ENCODE measurements at places on chromosomes 13 and 19.

- DNase-seq, result no peak
Observed at GRCh38 chr13:25132751-25133390, 36.9 kb downstream of the PABPC3 start.

DNA sequence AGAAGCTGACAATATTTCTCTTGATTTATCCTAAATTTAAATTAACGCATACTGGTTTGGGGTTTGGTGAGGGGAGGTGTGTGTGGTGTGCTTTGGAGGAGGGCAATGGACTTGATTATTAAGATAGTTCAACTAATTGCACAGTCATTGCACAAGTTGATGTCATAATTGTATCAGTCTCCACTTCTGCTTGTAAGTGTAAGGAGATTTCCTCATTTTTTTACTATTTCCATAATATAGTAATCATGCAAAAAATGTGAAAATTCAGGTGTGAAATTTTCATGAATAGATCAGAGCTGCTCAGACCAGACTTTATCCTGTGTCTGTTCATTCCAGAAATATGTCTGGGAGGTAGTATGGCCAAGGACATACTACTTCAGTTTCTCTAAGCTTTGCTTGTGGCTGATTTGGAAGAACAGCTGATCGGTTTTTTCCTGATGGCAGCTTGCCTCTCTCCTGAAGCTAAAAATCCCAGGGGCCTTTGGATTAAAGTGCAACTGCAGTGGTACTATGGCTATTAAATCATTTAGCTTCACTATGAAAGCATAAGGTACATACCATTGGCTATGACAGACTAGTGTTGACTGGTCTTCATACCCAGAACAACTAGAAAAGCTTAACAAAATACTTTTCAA lies 201.8 kb upstream of the MIR17HG start:
- DNase-seq, result no peak

DNA sequence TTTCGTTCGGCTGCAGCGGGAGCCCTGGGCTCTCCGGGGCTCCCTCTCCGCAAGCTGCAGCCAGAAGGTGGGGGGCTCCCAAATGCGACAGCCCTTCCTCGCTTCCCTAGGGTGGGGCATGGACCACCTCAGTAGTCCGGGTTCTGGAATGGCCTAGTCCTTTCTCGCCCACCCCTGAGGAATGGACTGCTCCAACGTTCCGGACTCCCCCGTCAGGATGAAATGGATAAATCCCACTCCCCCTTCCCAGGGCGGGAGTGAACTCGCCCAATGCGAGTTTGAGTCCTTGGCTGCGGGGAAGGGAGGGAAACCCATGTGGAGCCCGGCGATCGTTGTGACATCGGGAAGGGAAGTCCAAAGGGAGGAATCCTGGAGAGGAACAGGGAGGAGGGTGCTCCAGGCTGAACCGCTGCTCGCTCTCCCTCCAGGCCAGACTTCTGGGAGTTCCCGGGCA lies 5.5 kb downstream of the HRC start:
- DNase-seq, result peak; percentile 59

DNA sequence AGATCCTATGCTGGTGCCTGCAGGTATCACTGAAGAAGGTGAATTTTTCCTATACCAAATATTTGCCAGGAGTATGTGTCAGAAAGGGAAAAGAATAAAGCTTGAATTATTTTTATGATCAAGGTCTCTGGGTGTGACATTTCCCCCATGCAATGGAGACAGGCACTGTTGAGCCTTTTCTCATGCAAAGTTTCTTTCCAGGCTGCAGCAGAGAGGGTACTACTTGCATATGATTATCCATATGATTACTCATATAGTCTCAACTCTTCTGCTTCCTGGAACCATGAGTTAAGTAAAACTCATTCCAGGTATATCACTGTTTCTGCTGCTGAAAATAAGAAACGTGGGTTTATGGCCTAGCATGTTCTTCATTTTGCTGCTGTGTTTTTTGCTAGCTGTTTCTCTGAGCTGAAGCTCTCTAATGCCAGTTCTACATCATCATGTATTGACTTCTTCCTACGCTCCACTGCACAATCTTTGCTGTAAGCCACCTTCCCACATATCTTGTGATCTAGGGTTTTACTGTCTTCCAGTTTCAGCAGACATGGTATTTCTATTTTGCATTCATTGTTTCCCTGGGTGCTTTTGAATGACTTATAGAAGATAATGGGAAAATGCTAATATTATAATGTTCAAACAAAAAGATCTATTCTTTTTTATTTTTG lies 278.7 kb upstream of the GPC6 start:
- DNase-seq, result no peak

GRCh38 chr13:91236182-91236581 lies 111.3 kb upstream of the MIR17HG start:
- DNase-seq, result no peak

GRCh38 chr19:11405846-11406643 lies 13.1 kb downstream of the RGL3 start:
- no peak for DNase-seq

DNA sequence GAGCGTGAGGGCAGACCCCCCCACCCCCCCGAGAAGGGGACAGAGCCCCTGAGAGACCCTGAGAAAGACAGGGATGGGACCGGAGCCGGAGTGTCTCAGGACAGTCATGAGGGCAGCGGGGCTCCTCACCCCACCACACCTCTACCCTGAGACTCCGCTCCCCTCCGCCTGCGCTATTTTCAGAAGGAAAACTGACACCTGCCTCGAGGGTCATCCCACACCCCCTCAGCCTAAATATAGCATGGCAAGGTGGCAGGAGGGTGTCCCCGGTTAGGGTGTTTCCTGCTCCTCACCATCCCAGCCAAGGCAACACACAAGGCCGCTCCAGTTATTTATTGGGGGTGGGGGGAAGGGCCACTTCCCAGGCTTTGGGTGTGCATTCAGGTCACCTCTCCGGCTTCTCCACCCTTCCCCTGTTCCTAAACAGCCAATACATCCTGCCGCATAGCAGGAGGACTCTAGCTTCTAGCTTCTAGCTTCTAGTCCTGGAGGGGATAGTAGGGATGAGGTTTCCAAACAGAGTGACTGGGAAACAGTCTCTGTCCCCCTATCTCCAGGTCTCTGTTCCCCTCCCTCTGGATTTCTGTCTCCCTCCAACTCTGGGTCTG lies 1.4 kb upstream of the NTF4 start:
- no peak for DNase-seq

- no peak for DNase-seq
Observed at GRCh38 chr13:98506728-98507230, 70.1 kb downstream of the STK24 start.

DNA sequence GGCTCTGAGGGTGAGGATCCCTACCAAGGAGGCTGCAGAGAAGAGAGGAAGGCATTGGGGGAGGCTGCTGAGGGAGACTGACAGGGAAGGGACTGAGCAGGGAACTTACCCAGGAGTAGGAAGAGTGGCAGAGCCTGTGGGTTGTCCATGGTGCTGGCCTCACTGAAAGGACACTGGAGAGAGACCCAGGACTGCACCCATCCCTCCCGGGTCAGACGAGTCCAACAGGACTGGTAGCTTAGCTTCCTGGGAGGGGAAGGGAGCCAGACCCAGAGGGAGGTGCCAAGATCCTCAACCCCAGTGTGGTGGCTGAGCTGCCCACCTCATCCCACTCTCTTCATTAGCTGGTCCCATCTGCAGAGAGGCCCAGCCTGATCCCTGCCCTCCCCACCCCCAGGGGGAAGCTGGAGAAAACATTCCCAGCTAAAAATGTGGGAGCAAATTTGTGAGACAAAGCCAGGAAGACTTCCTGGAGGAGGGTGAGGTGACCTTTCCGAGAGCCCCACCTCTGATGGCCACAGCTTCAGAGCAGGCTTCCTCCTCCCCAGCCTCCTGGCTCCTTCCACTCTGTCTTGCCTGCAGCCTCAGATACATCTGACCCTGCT lies at the start of gene VSIG10L:
Gene VSIG10L, minus strand, starts transcription at position 164 of the 605 bp plus-strand sequence. Its CDS starts 15 bp downstream, at position 149.
- DNase-seq, result no peak

GRCh38 chr19:11496391-11497163 lies 9.1 kb downstream of the ZNF653 start:
- DNase-seq, result no peak

- DNase-seq, result no peak
Observed at GRCh38 chr13:112715210-112715609, 25.4 kb downstream of the ATP11A start.

- no peak for DNase-seq
Observed at GRCh38 chr13:42533336-42533591, 40.7 kb upstream of the TNFSF11 start.

- no peak for DNase-seq
Observed at GRCh38 chr19:6807291-6807690, 34.8 kb downstream of the VAV1 start.

GRCh38 chr13:23946900-23947299 lies 49.6 kb upstream of the C1QTNF9B start:
- DNase-seq, result no peak

DNA sequence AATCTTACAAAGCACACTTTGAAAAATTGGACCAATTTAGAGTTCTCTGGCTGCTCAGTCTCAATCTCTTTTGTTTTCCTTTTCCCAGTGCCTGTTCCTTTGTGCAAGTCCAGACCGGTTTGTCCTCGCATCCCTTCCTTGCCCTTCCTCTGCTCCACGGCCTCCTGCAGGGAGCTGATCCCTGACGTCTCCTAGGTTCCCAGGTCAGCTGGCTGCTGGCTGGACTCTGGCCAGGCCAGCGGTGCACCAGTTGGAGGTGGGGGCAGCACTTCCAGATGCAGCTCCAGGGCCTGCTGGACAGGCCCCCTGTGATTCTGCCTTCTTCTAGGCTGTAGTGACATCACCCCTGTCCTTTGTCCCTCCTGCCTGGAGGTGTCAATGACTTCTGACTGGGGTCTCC lies 44.0 kb upstream of the KPNA3 start:
- DNase-seq, result no peak

DNA sequence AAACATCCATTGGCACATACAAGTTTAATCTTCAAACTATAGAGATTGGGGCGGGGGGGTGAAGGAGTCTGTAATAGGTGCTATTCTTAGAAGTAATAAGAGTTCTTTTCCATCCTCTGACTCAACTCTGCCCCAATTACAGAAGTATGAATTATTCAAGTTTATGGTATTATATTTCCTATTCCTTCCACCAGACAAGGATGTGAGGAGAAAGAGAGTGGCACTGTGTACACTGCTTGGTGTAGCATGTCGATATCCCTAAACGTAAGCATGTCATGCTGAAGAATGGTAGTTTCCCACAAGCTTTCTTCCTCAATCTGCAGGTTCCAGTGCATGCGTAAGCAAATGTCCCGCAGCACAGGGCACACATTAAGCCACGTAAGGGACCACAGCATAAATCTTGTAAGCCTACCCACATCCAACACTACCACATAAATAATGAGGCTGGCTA lies 14.1 kb downstream of the BRD4 start:
- DNase-seq, result no peak
